Fibroblast of the aortic adventitia (primary cell): ENCODE measurements at places on chromosomes 3 and 15. TPM values are rescaled to one million over a fixed set of nuclear protein-coding genes. Genes with fewer than 3 reads are reported as not detected.

DNA sequence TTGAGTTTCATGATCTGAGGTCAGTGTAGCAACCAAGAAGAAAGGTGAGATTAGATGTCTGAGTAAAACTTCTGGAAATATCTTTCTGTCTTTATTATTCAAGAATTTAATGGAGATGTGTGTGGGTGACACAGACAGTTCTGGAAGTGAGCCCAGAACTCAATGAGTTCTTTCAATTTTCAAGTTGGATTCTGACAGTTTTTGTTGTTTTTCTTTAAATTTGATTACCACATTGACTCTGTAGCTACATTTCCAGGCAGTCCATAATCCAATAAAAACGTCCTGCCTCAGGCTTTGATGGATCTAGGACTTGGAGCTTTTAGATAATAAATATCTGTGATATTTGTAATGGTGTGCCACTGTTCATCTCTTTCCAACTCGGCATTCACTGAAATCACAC, 3.9 kb upstream of the PARP14 start:
- DNase-seq = peak; percentile 25

DNA sequence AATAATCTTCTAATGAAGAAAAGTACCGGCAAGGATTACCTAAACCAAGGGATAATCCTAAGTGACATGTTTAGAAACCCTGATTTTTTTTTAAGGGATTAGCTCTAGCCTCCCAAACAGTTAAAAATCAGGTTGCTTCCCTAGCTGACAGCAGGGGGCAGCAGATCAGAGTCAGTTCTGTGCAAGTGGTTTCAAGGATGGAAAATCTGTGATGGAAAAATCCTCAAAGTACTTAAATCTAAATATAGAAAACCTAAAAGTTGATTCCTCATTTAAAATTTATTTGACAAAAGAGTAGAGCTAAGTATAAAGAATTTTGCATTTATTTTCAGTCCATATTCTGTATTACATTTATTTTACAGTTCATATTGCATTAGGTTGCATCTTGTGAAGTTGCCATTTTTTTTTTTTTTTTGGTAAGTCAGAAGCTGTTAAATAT, 107.6 kb downstream of the PEX5L start:
- peak; percentile 86 for DNase-seq

DNA sequence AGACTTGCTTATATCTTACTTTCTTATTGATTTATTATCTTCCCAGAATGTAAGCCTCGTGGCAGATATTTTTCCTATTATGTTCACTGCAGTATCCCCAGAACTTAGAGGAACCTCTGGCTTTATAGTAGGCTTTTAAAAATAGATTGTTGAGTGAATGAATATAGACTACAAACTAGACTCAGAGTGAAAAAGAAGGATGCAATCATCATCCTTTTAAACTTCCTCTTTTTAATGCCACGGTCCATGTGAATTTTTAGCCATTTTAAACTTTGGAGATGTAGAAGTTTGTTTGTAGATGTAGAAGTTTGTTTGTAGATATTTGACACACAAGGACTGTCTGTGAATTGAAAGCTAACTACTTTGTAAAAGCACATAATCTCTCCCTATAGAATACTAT, 7.2 kb upstream of the P2RY12 start:
- no peak for DNase-seq

- no peak for DNase-seq
Observed at GRCh38 chr3:110650741-110651140, 420.9 kb upstream of the NECTIN3 start.

The CGNL1 gene
- 0.90 and 11.0 TPM in 2 replicates for total RNA-seq

DNA sequence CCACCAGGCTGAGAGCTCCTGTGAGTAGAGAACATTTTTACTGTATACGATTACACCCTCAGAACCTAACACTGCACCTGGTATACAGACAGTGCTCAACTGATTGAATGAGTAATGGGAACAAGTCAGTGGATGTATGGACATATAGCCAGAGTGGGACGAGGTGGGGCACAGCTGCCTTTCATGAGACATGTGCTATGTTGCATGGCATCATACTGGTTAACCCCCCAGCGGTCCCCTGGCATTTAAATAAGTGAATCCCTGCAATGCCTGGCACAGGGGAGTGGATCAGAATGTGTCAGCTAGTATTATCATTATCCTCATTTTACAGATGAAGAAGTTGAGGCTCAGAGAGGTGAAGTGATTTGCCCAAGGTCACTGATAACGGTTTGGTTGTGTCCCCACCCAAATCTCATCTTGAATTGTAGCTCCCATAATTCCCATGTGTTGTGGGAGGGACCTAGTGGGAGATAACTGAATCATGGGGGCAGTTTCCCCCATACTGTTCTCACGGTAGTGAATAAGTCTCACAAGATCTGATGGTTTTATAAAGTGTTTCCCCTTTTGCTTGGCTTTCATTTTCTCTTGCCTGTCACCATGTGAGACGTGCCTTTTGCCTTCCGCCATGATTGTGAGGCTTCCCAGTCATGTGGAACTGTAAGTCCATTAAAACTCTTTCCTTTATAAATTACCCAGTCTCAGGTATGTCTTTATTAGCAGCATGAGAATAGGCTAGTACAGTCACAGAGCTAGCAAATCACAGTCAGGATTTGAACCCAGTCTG, 56.0 kb upstream of the ATP2B2 start:
- no peak for DNase-seq

The SAMMSON gene
- total RNA-seq = not detected in 2 replicates

The ZPLD1 gene
- total RNA-seq = 0.33 and 0.45 TPM in 2 replicates

GRCh38 chr15:91652610-91653207, 200.8 kb upstream of the SLCO3A1 start:
- no peak for DNase-seq

The CPLX3 gene
- not detected in 2 replicates for total RNA-seq

The FOXB1 gene
- total RNA-seq = not detected in 2 replicates

DNA sequence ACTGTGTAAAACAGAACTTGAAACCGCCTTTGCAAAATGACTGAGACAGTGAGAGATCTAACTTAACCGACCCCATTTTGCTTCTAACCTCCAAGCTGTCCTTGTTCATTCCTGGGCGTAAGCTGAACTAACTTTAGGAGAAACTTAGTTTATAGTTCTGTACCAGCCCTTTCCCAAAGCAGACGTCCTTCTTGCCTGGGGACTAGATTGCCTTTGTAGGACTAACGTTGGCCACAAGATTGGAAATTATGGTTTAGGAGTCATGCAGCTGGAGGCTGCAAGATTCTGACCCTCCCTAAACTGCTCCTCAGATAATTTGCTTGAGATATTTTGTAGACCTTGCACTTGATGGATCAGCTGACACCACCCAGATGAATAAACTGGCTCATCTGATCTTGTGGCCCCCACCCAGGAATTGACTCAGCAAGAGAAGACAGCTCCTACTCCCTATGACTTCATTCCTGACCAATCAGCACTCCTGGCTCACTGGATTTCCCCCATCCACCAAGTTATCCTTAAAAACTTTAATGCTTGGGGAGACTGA, 219.9 kb upstream of the PROK2 start:
- peak; percentile 83 for DNase-seq

- DNase-seq = no peak
Observed at GRCh38 chr3:157820157-157820517, 286.1 kb downstream of the SHOX2 start.

The CACNA1D gene
- 0.33 and 1.9 TPM in 2 replicates for total RNA-seq
